ENCODE measurements at places on chromosomes 3 and 15.

GRCh38 chr3:40621252-40621651, 96.5 kb downstream of the ZNF621 start:
- no peak for DNase-seq

GRCh38 chr3:177482048-177482691, 284.9 kb upstream of the TBL1XR1 start:
- DNase-seq, result no peak

DNA sequence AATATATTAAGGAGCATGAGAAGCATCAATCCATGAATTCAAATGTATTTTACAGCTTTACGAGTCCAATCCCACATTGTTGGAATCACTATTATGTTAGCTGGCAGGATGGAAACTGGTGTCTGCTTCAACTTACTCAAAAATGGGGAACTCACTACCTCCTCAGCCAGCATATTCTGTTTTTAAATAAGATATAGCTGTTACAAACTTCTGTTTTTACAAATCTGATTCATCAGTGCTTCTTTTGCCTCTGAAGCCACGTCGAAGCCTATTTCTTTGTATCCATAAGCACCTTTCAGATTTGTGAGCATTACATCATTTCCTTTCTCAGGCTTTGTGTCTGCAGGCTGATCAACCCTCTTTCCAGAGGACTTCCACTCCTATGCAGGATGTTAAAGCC, 105.9 kb downstream of the TPRG1 start:
- DNase-seq, result no peak

DNA sequence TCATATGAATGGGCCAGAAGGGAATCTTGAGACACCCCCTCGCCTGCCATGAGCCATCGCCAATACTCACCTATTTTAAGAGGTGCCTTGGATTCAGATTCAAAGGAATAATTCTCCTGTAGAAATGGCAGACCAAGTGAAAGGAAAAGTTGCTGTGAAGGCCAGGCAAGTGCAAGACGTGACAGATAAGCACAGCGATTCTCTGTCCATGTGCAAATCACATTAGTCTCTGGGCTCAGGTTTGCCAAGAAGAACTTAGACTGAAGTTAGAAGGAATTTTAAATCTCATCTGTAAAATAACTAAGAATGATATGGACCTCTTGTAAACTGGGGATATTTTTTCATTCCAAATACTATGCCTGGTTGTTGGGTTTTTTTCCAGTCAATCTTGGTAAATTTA, 173.6 kb downstream of the UACA start:
- no peak for DNase-seq

Data from progenitor cell of endocrine pancreas (in vitro differentiated cells).